ENCODE measurements at places on chromosomes 4 and X.

DNA sequence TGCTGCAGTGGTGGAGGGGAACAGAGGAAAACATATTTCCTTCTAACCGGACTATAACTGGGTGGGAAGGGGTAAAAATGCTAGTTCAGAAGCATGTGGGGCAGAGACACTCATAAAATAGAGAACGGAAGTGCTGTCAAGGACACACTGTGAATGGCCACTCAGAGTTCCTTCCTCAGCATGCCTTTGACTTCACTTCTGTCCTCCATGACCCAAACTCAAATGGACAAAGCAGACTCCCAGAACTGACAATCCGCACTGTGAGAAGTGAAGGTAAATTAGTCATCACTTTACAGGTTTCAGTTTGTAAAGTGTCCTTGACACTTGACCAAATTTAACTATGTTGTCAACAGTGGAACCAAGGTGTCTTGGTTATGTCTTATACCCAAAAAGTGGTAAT, 30.2 kb upstream of the ELF2 start:
- no peak for DNase-seq

DNA sequence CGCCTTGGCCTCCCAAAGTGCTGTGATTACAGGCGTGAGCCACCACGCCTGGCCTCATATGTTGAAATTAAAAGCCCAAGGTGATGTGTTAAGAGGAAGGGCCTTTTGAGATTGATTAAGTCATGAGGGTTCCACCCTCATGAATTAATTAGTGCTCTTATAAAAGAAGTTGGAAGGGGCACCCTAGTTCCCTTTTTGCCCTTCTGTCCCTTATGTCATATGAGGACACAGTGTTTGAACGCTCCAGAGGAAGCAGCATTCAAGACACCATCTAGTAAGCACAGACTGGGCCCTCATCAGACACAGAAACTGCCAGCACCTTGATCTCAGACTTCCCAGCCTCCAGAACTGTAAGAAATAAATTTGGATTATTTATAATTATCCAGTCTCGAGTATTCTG, 5.1 kb upstream of the APLN start:
- no peak for DNase-seq

DNA sequence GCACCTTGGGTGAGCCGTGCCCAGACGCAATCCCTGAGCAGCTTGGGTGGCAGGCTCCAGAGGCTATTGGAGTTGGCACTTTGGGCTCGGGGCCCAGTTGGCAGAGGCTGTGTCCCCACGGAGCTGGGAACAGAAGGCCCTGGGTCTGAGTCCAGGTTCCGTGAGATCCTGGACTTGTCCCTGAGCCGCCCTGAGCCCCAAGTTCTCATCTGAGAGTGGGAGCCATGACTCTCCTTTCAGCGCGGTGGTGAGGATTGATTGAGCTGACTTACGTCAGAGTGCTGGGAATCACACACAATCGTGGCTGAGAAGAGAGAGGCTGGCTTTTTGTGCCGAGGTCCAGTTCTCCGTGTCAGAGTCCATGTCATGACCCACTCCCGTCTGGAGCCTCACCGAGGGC, 98.0 kb downstream of the PSAPL1 start:
- DNase-seq, result no peak

DNA sequence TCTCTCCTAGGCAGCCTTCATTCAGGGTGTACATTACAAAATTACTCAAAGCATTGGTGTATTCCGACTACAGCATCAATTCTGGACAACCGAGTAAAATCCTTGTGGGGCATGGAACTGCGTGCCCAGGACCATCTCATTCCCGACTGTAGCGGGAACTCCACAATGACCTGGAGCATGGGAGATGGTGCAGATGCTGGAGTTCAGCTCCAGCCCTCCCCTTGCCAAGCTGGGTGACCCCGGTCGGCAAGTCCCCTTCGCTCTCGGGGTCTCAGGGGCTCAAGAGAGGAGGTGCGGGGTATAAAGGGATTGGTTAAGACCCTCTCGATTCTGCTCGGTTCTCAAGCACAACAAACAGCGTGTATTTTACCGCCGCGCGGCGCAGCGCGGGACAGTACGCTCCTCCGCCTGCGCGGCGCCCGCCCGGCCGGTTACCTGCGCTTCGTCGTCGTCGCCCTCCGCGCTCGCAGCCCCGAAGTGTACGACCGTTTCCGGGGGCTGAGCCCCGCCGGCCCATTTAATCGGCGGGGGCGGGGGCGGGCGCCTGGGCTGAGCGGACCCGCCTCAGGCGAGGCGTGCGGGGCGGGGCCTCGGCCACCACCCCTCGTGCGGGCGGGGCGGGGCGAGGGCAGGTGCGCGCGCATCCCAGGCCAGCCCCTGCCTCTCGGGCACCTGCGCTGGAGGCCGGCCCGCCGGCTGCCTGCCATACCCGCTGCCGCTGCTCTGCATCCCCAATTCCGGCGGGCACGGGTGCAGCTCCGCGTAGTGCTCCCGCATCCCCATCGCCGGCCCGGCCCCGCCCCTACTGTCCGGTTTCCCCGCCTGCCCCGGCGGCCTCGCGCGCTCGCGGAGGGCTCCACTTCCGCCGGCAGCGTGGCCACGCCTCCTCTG, at the start of gene G6PD:
TSS of gene G6PD (minus strand) at position 493 of the 891 bp plus-strand sequence. CDS start 691 bp downstream, outside the sequence.
- peak; percentile 81 for DNase-seq

DNA sequence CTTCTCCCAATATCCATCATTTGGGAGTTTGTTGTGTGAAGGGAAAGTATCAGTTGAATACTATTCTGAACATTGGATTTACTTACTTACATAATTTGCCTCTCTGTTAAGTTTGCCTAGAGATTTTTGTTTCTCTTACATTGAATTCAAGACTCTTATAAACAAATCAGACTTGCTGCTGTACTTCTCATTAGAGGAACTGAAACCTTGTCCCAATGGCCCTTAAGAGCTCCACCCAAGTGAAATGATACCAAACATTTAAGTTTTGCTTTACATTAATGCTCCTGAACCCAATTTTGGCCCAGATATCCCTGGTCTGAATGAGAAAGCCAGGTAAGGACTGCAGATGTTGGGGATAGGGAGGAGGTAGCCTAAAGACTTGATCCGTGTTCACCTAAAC, 32.0 kb downstream of the HAND2 start:
- no peak for DNase-seq

Data from NCI-H345 (cell line).